ENCODE measurements at places on chromosomes 1 and 21.

DNA sequence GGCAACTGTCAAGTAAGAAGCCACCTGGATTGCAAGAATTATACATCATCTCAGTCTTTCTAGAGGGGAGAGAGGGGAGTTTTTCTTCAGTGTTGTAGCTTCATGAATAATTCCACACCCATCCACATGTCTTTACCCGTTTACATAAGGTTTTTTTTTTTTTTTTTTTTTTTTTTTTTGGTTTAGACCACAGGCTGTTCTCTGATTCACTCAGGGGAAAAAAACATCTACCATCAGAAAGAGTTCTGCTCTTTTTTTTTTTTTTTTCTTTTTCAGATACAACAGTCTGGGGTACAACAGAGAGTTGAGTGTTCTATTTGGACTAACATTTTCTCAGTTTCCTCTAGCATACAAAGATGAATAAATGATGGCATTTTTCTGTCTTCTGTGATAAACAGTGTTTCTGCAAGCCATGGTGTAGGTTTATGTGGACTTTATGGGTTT, 4.9 kb upstream of the KIF14 start:
- no peak for DNase-seq

GRCh38 chr1:119623678-119624077, 24.4 kb downstream of the ZNF697 start:
- no peak for DNase-seq

DNA sequence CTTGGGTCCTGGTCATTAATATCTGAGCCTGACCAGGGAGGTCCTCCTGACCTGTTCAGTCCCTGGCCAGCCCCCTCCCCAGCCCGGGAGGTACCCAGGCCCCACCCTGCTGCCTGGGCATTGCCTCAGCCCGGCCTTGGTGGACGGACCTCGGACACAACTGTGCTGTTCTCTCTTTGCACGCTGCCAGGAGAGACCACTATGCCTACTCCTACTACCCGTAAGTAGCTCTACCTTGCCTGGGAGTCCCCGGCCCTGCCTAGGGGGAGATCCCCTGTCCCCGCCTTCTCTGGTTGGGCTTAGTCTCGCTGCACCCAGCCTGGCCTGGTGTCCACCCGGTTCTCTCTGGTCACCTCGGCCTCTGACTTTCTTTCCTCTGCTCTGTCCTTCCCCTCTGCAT, 53.2 kb downstream of the PTPRU start:
- DNase-seq, result no peak

DNA sequence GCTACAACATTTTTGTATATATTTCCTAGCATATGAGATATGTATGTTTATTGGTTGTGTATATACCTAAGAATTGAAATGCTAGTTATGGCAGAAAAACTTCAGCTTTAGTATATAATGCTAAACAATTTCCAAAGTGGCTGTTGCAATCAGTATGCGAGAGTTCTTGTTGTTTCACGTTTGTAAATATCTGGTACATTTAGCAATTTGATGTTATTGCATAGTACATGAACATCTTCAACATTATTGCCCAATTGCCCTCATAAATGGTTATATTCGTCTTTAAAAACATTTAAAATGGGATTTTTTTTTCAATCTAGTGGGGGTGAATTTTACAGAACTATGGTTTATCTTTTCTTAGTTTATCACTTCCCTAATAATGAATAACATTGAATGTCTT, 86.2 kb upstream of the HP1BP3 start:
- DNase-seq, result no peak

- DNase-seq, result no peak
These were observed 59.8 kb upstream of the BACH1 start for GRCh38 chr21:29238967-29239290.

DNA sequence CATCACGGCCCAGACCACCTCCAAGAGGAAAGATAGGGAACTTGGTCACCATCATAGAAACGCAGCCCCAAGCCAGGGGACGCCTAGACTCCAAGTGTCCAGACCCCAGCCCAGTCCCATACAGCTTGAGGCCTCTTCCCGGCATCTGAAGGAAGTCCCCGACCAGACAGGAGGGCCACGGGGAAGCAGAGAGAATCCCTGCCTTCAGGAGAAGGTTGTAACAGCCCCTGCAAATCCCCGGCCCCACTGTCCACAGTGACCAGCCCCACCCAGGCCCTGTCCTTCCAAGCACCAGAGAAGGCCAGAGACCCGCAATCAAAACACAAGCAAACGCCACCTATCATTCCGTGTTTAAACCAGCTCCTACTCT, 1.7 kb downstream of the SLC19A1 start:
- DNase-seq, result no peak

- no peak for DNase-seq
These were observed 7.0 kb upstream of the TFF1 start for GRCh38 chr21:42373196-42373907.

GRCh38 chr1:210236386-210236839, 3.8 kb downstream of the SERTAD4 start:
- no peak for DNase-seq

GRCh38 chr1:228979774-228980173, 244.5 kb downstream of the RHOU start:
- no peak for DNase-seq
